C1 segment of cervical spinal cord (tissue), 14 donors: ENCODE measurements at places on chromosomes 13 and 19.

DNA sequence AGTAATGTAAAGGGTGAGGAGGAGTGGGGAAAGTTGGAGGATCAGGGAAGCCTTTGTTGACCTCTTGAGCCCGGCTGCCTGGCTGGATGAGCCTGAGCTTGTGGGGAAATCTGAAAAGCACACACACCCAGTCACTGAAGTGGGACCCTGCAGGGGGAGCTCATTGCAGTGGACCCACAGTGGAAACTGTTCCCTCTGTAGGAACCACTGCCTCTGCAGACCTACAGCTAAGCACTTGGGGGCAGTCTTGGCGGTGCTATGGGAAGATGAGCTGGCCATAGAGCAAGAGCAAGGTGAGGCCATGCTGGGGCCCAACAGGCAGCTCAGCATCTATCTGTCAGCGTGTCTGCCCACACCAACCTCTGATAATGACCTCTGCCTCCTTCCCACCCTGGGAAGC, 294.8 kb downstream of the TSHZ3 start:
- DNase-seq: no peak

DNA sequence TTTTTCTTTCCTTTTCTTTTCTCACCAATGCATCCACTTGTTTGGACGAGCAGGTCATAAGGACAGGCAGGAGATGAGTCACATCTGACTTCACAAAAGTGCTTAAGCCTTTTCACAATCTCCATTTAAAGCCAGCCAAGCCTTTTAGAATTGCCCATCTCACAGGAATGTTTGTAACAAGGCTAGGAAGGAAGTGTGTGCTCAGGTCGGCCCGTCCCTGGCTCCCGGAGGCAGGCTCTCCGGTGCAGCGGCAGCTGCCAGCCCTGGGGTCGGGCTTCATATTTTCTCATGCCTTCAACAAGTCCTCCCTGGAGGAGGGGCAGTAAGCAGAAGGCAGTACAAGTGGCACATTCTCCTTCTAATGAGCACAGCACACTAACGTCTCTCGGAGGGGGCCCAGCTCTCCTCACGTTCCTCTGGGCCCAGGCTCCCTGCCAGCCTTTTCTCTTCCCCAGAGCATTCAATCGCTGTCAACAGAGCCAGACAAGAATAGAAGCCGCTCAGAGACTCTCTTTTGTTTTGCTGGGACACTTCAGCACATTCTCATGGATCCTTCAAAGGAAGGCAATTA, 180.5 kb downstream of the COL4A1 start:
- DNase-seq: no peak

DNA sequence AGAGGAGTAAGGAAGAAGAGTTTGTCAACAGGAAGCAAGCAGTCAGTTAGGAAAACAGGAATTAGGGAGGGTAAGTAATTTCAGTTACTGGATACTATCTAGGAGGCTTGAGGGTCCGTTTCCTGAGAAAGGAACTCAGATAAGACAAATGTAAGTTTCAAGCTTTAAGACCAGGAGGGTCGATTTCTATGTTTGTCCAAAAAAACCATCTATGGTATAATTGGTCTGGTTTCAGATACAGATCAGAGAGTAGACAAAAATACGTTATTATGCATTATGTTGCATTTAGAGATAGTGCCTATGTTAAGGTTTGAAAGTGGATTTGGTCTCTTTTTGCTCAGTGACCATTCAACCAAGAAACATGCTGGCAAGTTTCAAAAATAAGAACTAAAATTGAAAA, 789.6 kb upstream of the PCDH20 start:
- no peak for DNase-seq

GRCh38 chr13:24110011-24110410, 50.5 kb upstream of the SPATA13 start:
- DNase-seq: no peak

DNA sequence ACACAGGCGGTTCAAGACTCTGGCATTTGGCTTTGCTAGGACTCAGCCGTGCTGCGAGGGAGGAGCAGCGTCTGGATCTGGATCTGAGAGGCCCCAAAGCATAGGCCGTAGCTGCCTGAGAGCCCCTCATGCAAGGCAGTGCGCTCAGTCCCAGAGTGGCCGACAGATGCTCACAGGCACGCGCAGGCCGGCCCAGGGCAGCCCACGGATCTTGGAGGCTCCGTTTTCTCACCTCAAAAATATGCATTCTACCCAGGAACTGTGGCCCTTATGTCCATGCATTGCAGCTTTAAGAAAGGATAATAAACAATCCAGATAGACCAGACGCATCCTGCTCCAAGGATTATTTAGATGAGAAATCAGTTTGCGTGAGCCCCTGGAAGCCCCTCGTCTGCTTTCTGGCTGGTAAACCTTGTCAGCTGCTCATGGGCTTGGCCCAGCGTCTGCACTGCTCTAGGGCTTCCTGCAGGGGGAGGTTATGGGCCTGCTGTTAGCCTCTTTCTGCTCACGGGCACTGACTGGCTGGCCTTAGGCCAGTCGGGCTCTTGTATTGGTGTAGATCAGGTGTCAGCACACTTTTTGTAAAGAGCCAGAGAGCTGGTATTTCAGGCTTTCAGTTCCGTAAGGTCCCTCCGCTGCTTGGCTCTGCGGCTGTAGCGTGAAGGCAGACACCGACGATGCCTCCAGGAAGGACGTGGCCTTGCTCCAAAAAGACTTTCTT, 24.2 kb downstream of the TEX29 start:
- DNase-seq: no peak

- no peak for DNase-seq
Measured at GRCh38 chr19:10450853-10451609, 30.7 kb downstream of the PDE4A start.

- DNase-seq: no peak
Measured at GRCh38 chr19:51551673-51552432, 19.2 kb upstream of the ZNF175 start.

GRCh38 chr19:32324631-32325285, 20.7 kb upstream of the ZNF507 start:
- DNase-seq: no peak

GRCh38 chr19:2136796-2137195, 14.6 kb downstream of the AP3D1 start:
- no peak for DNase-seq

DNA sequence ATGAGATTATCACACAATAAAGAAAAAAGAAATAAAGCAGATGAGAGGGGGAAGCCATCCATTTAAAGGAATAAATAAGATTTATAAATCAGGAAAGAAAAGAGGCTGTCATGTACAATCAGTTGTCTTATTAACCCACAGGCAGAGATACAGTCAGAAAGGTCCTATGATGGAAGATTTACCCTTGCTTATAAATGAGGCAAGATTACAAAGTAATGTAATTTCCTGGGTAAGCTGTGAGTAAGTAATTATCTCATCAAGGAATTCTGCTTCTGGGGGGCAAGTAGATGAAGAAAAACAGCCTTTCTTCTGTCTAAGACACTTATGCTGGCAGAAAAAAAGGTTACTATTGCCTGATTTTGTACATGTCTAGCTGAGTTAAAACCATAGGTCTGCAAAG, 146.4 kb downstream of the FGF14 start:
- DNase-seq: no peak

GRCh38 chr13:21463424-21463823, 4.3 kb upstream of the ZDHHC20 start:
- no peak for DNase-seq

DNA sequence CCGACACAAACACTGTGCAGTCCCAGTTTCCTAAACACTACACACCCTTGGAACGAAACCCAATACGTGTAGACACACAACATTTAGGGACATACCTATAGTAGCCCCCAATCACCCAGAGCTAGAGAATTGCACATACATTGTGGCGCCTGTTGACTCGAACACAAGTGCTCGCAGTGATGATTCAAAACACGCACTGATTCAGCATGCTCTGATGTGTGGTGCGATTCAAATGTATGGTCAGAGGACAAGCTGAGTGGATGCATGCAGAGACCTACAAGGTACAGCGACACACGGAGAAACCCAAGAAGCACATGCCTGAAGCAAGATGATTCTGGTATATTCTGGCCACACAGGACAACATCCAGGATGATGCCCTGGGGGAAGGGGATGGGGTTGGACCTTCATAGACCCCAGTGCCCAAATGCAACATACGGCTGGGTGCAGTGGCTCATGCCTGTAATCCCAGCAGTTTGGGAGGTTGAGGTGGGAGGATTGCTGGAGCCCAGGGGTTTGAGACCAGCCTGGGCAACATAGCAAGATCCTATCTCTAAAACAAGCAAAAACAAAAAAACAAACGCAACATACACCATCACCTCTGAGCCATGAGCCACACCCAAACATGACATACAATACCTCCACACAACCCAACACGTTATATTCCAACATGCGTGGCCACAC, 997 bp upstream of the KCNN4 start:
- DNase-seq: no peak

DNA sequence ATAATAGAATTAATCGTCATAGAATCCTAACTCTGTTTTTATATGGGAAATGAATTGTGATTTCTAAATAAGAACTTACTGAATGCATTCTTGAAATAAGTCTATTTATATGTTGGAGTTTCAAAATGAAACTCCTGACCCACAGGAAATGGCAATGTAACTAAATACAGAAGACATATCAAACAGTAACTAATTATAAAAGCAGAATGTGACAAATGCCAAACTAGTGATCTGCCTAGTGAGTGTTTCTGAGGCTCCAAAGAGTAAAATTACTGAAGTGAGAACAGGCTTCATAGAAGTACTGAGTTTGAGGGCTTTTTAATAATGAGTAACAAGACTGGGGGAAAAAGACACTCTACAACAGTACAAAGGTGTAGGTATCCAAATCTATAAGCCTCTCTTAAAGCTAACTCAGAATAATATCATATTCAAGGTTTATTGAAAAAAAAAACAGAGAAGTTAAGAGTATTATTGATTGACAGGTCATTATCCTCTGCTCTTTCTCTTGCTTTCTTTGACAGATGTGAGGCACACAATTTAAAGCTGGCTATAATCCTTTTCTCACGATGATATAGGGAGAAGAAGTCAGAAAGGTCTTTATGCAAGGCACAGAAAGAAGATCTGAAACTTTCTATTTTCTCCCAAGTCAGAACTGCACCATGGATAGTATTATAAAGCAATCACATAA, 17.4 kb upstream of the ATXN8OS start:
- DNase-seq: no peak

- no peak for DNase-seq
Measured at GRCh38 chr13:51155161-51155560, 44.1 kb upstream of the C13orf42 start.

- no peak for DNase-seq
Measured at GRCh38 chr13:51327961-51328360, 11.5 kb upstream of the SERPINE3 start.

DNA sequence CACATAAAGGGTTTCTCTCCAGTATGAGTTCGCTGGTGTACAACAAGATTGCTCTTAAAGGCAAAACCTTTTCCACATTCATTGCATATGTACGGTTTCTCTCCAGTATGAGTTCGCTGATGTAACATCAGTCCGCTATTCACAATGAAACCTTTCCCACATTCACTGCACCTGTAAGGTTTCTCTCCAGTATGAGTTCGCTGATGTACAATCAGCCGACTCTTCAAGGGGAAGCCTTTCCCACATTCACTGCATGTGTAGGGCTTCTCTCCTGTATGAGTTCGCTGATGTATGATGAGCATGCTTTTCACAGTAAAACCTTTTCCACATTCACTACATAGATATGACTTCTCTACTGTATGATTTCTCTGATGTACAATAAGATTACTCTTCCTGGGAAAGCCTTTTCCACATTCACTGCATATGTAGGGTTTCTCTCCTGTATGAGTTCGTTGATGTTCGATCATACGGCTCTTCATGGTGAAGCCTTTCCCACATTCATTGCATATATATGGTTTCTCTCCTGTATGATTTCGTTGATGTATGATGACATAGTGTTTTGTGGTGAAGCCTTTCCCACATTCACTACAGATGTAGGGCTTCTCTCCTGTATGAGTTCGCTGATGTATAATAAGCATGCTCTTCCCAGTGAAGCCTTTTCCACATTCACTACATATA, 6.0 kb upstream of the ZNF614 start:
- no peak for DNase-seq

GRCh38 chr19:48354332-48354992, 9.3 kb downstream of the TMEM143 start:
- DNase-seq: no peak

DNA sequence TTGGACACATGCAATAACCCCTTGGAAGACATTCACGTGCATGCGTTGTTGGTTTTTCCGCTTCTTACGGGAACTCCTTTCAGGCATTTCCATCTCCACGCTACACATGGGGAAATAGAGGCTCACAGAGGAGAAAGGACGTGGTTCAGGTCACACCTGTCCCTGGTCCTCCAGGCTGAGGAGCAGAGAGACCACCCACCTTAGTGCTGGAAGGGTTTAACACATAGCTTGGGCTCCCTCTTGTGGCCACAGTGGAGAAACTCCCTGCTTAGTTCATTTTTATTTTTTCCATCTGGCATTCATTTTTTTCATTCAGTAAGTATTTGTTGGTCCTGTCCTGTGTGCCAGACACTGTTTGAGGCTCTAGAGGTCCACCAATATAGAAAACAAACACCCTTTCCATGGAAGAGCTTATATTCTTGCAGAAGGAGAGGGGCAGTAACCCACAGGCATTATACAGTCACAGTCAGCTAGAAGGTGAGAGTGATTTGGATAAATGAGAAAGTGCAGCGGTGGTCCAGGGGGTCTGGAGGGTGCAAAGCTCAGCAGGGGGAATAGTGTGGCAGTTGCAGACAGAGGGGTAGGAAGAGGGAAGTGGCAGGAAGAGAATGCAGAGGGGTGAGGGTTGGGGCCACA, 24.2 kb upstream of the TTYH1 start:
- no peak for DNase-seq

GRCh38 chr13:95231393-95231792, 69.9 kb downstream of the ABCC4 start:
- no peak for DNase-seq

DNA sequence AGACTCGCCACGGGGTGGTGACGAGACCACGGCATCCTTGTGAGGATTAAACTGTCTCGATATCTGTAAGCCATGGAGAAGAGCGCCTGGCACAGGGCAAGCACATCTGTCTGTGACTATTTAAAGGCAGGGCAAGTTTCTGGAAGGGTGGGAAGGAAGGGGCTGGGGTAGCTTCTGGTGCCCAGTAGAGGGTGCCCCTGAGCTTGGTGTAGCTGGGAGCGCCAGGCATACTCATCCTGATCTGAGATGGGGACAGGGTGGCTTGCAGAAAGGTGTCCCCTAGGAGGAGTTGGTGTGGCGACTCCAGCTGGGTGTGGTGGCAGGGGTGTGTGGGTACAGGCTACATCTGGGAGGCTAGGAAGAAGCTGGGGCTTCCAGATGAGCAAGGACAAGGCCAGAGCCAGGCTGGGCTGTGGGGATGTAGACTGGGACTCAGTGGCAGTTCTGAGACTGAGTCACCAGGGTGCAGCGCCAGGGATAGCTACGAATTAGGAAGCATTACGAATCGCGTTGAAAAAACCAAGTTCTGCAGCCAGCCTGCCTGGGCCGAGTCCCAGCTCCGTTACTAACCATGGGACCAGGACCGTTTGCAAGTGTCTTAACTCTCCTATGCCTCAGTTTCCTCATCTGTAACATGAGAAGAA, 23.1 kb upstream of the ASPDH start:
- DNase-seq: no peak
